IPS DF 6.9 (cell line): ENCODE measurements at places on chromosomes 2 and 18.

DNA sequence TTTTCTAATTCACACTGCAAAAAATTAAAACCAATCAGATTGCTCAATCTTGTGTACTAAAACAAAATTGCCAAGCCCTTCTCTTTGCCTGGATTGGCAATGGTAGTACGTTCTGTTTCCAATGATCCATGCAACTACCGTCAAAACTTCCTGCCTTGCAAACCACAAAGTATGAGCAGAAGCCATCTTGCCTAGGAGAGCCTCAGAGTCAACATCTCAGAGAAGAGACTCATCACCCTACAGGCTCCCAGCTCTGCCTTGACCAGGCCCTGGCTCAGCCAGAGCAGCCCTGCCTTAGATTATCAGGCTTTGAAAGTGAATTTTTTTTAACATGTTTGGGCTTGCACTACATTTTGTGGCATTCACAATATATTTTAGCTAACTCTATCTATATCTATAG is 574.1 kb downstream of the SATB2 start:
- DNase-seq = no peak

DNA sequence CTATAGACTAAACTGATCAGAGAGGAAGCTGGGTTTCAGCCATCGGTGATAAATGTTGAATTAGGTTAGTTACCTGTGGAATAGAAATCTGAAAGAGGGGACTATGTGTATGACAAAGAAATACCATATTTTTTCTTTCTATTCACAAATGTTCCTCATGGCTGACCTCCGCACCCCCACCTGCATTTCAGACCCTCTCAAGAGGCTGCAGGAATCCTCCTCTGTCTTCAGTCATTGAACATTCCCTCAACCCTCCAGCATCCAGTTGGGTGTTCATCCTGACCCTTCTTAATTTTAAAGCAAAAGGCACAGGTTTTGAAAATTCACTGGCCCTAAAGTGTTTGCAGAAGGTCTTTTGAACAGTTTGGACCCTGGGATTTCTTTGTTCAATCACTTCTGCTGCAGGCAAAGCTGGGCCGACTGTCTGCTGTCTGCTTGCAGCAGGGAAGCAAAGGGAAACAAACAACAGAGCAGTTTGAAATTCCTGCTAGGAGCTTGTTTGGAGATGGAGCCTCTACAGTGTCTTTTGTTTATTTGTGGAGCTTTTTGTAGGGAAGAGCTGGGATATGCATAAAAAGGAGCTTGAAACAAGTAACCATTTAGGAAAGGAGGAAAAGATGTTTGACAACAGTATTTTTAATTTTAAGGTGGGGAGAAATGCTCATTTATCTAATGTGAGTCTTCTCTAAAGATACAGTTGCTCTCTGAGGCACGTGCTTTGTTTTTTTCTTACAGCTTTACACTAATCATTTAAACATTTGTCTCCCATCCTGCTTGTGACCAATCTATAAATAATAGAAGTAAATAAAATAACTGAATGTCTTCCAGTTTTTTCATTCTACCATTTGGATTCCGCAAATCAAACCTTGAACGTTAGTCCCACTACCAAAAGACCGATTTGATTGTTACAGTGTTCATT is 213.3 kb upstream of the MMADHC start:
- no peak for DNase-seq

DNA sequence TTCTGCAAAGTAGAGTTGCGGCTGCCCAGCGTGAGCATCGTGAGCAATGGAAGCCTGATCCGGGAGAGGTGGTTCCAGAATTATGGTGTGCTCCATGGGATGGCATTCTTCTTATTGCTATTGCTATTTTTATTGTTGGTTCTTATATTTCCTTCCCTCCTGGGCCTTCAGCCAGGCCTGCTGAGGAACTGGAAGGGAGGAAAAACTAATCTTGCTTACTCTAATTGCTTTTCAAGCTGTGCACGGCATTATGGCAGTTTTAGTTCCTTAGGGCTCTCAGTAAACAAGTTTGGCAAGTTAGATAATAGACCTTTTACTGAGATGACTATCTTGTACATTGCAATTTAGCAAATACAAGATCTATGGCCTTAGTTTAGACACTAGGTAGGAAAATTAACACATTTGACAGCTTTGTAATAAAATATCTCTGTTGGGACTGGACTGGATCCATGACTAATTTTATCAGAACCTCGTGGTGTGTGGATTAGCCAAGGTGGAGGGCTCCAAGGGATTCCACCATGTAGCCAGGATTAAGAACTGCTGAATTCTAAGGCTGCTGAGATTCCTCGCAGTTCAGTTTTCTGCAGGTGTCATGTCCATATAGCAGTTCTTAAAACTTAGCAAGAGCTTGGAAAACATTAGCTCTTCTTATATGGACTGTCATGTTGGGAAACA is 6.0 kb downstream of the RSAD2 start:
- no peak for DNase-seq

GRCh38 chr2:66691031-66691965 is 256.4 kb downstream of the MEIS1 start:
- no peak for DNase-seq
